Neural progenitor cell (in vitro differentiated cells): ENCODE measurements at places on chromosomes 7 and 10. TPM values are rescaled to one million over a fixed set of nuclear protein-coding genes. Genes with fewer than 3 reads are reported as not detected.

IFIT1B gene
- not detected in 2 replicates for total RNA-seq

CALML5 gene
- not detected in 2 replicates for total RNA-seq

- DNase-seq: no peak
- peaks cover 15% of the 10 kb centered on the region for H3K4me1 ChIP-seq
- no peak overlapping the region for H3K27ac ChIP-seq
- no peaks in the 10 kb centered on the region for H3K27me3 ChIP-seq
These were observed 508 bp upstream of the TECPR1 start for GRCh38 chr7:98252425-98253054.

DNA sequence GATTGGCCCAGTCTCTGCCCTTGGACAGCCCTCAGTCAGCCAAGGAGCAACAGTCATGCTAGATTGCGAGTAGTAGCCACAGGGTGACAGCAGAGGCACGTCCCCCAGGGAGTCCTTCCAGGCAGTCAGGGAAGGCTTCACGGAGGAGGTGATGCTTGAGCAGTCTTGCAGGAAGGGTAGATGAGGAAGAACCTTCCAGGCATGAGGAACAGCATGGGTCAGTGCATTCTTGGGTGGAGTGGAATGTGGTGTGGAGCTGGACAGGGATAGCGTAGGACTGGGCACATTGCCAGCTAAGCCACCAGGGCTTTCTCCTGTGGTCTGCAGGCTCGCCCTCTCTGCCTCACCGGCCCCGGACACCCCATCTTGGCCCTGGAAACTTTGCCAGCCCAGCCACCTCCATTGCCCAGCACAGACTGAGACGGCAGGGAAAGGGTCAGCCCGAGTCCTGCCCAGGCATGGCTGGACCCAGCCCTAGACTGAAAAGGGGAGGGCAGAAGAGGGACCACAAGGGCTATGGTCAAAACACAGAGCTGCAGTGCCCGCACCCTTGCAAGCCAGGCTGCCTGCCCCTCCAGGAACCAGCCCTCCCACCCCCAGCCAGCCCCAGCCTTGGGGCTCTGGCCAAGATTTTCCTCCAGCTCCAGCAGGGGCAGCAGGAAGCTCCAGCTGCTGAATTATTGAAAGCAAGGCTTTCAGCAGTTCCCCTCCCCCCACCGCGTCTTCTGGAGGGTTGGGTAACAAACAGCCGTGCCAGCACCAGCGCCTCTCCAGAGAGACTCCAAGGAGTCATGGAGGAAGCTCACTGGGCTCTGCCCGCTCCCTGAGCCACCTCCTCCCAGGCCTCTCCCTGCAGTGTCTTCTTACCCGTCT lies 18.7 kb downstream of the SRRM3 start:
- H3K27ac ChIP-seq: peak overlapping the region; percentile 3
- no peaks in the 10 kb centered on the region for H3K36me3 ChIP-seq
- H3K4me1 ChIP-seq: peaks cover 31% of the 10 kb centered on the region

DNA sequence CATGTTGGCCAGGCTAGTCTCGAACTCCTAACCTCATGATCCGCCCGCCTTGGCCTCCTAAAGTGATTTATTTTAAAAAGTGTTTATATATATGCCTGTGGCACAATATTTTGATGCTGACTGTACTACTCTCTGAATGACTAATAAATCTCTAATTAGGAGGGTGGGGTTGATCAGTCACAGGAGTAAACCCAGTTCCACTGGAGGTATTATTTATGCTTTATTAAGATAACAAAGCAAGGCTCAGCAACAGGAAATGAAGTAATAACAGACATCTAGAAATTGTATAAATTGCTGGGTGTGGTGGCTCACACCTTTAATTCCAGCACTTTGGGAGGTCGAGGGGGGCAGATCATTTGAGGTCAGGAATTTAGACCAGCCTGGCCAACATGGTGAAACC lies 26.0 kb upstream of the MCU start:
- H3K27me3 ChIP-seq: no peaks in the 10 kb centered on the region
- no peaks in the 10 kb centered on the region for H3K36me3 ChIP-seq
- H3K4me3 ChIP-seq: no peak overlapping the region
- no peaks in the 10 kb centered on the region for H3K4me1 ChIP-seq

GRCh38 chr7:159096736-159097581 lies 47.7 kb downstream of the VIPR2 start:
- no peak overlapping the region for H3K27ac ChIP-seq
- DNase-seq: no peak
- no peaks in the 10 kb centered on the region for H3K36me3 ChIP-seq
- H3K4me1 ChIP-seq: no peaks in the 10 kb centered on the region
- no peak overlapping the region for H3K4me3 ChIP-seq

- H3K36me3 ChIP-seq: no peaks in the 10 kb centered on the region
- H3K4me1 ChIP-seq: peaks cover 21% of the 10 kb centered on the region
- H3K27ac ChIP-seq: no peak overlapping the region
- DNase-seq: no peak
- no peak overlapping the region for H3K4me3 ChIP-seq
- H3K27me3 ChIP-seq: no peaks in the 10 kb centered on the region
These were observed 1.6 kb upstream of the MARVELD1 start for GRCh38 chr10:97711640-97712572.

- H3K4me1 ChIP-seq: peaks cover 9% of the 10 kb centered on the region
- no peak for DNase-seq
- H3K36me3 ChIP-seq: no peaks in the 10 kb centered on the region
- no peaks in the 10 kb centered on the region for H3K27me3 ChIP-seq
- no peak overlapping the region for H3K4me3 ChIP-seq
These were observed 407.6 kb downstream of the AUTS2 start for GRCh38 chr7:70005891-70006260.
